ENCODE measurements at places on chromosomes 7 and 10. TPM values are rescaled to one million over a fixed set of nuclear protein-coding genes. Genes with fewer than 3 reads are reported as not detected.
A peak's percentile ranks its signal among the peaks of the same experiment; 100 is the strongest.

The WNT8B gene
- total RNA-seq, result not detected

The ZNF365 gene
- 5.2 TPM for total RNA-seq

The DCLRE1A gene
- 3.7 TPM for total RNA-seq

The AGBL3 gene
- total RNA-seq, result 0.84 TPM

DNA sequence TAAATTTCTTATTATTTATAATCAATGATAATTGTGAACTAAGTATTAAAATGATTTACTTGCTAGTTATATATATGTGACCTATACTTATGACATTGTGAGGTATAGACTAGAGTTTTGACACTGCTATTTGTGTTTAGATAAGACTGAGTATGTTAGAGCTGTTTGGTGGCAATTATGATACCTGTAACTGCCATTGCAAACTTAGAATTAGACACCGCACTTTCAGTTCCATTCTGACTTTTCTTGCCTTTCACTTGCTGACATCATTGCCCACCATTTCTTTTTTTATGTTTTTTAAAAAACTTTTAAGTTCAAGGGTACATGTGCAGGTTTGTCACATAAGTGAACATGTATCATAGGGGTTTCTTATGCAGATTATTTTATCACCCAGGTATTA is 214.5 kb downstream of the MBL2 start:
- ATAC-seq, result no peak

The EBF3 gene
- total RNA-seq, result 0.44 TPM

The TAS2R39 gene
- not detected for total RNA-seq

DNA sequence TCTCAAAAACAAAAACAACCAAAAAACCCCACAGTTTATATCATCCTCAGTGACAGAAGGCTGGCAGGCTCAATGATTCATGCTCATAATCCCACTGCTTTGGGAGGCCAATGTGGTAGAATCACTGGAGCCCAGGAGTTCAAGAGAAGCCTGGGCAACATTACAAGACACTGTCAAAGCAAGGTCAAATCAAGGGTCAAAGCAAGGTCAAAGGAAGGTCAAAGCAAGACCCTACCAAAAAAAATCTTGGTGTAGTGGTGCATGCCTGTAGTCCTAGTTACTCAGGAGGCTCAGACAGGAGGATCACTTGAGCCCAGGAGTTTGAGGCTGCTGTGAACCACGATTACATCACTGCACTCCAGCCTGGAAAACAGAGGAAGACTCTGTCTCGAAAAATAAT is 14.2 kb upstream of the NPC1L1 start:
- ATAC-seq, result no peak

DNA sequence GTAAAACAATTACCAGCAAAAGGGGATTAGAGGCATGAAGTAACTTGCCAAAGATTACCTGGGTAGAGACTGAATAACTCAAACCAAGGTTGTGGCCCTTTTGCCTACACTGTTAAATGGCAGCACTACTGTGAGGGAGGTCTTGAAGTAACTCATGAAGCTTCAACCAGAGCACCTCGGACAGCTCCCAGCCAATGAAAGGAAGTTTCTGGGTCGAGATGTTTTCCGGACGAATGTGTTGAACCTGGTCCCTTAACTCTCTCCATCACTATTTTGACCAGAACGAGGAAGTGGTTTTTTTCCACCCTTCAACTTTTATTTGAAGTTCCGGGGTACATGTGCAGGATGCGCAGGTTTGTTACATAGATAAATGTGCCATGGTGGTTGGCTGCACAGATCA is 133.6 kb upstream of the PRKCQ start:
- ATAC-seq, result no peak

The HMX2 gene
- not detected for total RNA-seq

DNA sequence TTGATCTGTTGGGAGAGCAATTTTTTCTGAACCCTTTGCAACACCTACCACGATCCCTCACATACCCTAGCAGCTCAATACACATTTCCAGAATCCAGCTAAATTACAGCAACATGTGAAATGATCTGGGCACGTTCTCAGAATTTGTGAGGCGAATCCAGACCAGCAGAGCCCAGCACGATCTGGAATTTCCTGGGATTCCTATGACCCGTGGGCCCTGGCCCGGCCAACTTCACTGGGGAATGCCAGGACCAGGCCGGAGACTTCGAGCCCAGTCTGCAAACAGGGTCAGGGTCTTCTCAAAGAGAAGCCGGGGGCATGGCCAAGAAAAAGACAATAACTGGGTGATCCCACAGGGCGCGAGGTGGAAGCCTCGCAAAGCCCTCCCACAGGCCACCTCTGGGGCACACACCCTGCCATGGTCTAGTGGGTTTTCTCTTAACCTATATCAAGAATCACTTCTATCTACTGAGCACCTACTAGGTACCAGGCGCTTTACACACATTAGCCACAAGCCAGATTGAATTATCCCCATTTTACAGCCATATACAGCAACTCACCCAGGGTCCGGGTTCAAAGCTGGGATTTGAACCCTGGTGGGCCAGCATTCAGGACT is 33.8 kb downstream of the FAM53B start:
- no peak for ATAC-seq

- ATAC-seq, result no peak
These were observed 33.8 kb downstream of the SPAG6 start for GRCh38 chr10:22379059-22379458.

The NSMCE4A gene
- 33.9 TPM for total RNA-seq

DNA sequence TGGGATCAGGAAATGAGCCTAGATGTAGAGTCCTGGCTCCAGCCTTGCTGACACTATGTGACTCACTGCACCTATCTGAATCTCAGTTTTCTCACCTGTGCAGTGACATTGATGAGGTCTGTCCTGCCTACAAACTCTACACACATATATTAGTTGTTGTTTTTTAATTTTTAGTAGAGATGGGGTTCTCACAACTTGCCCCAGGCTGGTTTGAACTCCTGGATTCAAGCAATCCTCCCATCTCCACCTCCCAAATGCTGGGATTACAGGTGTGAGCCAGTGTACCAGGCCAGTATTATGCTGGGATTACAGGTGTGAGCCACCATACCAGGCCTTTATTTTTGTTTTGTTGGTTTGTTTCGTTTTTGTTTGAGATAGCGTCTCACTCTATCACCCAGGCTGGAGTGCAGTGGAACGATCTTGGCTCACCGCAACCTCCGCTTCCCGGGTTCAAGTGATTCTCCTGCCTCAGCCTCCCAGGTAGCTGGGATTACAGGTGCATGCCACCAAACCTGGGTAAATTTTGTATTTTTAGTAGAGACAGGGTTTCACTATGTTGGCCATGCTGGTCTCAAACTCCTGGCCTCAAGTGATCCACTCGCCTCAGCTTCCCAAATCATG is 11.8 kb upstream of the DDIT4 start:
- ATAC-seq, result peak; percentile 37

GRCh38 chr7:74567318-74567668 is 90.2 kb upstream of the GTF2I start:
- no peak for ATAC-seq

DNA sequence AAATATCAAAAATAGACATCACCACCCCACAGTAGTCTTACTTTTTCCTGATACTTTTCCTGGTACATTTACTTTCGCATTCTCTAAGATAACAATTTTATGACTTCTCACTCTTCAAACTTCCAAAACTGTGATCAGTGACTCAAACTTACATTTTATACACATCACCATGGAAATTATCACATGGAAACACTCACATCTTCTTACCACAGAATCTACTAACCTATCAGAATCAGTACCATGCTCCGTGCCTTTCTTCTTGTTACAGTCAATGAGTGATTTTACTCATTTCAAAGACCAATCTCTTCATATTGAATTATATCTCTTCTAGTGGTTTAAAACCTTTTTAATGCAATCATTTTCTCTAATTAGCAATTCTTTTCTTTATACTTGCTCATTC is 120.3 kb downstream of the PTEN start:
- ATAC-seq, result no peak

- peak; percentile 24 for ATAC-seq
These were observed 412 bp downstream of the PIP4K2A start for GRCh38 chr10:22713853-22714478.

DNA sequence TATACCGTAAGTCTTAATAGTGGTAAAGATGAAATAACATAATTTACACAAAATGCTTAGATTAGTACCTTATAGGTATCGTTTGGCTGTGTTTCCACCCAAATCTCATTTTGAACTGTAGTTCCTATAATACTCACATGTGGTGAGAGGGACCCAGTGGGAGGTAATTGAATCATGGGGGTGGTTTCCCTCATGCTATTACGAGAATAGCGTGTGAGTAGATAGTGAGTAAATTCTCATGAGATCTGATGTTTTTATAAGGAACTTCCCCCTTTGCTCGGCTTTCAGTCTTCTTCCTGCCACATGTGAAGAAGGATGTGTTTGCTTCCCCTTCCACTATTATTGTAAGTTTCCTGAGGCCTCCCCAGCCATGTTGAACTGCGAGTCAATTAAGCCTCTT is 426.3 kb upstream of the POT1 start:
- ATAC-seq, result no peak

GRCh38 chr10:28533571-28534304 is 820 bp downstream of the WAC start:
- ATAC-seq, result peak; percentile 12

GRCh38 chr10:30752481-30752881 is 122.9 kb upstream of the LYZL2 start:
- ATAC-seq, result no peak

DNA sequence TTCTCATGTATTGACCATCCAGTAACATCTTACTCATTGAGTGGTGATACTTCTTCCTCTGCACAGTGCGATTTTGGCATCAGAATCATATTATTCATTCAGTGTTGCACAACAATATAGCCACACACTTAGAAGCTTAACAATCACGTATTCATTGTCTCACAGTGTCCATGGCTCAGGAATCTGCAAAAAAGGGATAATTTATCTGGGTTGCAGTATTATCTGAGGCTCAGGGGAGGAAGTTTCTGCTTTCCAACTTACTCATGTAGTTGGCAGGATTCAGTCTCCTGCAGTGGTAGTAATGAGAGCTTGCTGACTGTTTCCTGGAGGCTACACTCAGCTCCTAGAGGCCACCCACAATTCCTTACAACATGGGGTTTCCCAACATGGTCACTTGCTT is 803.6 kb downstream of the SORCS1 start:
- peak; percentile 89 for ATAC-seq

DNA sequence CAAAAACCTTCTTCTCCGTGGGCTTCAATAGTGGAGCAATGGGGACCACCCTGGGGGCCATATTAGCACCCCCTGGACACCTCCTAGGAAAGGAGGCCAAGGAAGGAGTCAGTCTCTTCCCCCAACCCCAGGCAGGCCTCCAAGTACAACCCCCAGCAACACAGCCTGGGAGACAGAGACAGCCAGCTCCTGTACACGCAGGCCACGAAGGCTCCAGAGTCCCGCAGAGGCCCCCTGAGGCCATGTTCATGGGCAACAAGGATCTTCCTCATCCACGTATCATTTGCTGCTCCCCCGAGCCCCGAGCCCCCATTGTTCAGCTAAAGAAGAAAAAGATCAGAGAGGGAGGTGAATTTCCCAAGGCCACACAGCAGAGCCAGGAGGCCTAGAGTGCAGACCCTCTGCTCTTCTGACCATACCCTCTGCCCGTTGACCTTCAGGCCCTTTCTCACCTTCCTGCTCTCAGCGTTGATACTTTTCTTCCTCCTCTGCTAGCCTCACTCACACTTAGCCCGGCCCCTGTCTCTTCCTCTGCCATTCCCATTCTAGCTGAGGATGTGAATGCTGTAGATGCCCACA is 35.9 kb upstream of the MYL10 start:
- no peak for ATAC-seq

- peak; percentile 14 for ATAC-seq
These were observed 991 bp downstream of the SEMA4G start for GRCh38 chr10:100970076-100970913.

GRCh38 chr7:113281223-113281622 is 162.9 kb upstream of the SMIM30 start:
- no peak for ATAC-seq

The PLXDC2 gene
- total RNA-seq, result 24.3 TPM

DNA sequence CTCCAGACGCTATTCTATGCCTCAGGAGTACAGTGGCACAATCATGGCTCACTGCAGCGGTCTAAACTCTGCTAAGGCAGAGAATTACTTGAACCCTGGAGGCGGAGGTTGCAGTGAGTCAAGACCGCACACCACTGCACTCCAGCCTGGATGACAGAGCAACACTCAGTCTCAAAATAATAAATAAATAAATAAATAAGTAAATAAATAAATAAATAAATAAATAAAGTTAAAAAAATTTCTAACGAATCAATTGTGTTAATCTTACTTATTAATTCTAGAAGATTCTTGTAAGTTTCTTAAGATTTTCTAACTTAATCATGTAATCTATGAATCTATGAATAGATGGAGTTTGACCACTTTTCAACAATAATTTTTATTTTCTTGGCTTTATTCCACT is 621.4 kb upstream of the POT1 start:
- ATAC-seq, result no peak
